ENCODE measurements at places on chromosomes 6 and 20.

GRCh38 chr20:53829724-53830521 lies 236.3 kb upstream of the ZNF217 start:
- no peak for DNase-seq

DNA sequence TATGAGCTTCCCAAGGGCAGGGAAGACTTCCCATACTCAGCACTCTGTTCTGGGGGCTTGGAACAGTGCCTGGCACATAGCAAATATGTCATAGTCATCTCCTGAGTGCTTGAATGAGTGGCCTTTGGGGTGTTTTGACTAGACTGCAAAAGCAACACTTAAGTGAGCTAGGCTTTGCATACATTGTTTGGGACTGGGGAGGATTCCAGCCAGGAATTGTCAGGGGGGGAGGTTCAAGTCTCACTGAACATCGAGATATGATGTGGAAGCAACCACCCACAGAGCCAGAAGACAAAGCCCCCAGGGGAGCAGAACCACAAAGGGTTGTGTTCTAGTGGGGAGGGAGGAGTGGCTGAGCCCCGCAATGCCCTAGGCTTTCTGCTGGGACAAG lies 98.4 kb downstream of the SYCP2 start:
- no peak for DNase-seq

DNA sequence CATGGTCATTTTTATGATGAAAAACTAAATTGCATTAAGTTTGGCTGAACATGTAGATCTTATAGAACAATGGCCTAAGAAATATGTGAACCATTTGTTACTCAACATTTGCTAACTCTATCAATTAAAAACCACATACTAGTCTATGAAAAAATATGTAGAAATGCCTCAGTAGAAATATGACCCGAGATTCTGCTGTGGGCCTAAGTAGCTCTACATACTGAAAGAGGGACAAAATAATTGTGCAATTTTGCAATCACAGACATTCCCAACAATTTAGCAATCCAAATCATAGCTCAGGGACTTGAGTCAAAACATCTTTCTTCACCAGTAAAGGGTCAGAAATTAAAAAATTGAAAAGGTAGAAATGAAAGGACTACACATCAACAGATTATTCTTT lies 619.0 kb downstream of the FRK start:
- DNase-seq: no peak

DNA sequence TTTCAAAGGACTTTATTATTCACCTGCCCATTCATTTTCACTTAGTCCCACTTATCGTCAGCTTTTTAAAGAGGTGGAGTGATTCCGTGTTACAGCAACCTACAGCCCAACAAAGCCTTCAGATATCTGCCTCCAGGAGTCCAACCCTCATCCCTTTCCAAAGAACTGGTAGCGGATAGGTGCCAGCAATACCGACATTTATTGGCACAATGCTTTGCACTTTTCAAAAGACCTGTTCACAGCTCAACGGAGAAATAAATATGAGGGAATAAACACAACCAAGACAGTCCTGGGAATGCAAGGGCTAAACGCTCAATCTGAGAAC lies 819 bp upstream of the MTRF1L start:
- no peak for DNase-seq

GRCh38 chr20:37452236-37452635 lies 68.8 kb upstream of the NNAT start:
- DNase-seq: no peak

GRCh38 chr6:136036601-136037000 lies 185.1 kb downstream of the PDE7B start:
- DNase-seq: no peak

DNA sequence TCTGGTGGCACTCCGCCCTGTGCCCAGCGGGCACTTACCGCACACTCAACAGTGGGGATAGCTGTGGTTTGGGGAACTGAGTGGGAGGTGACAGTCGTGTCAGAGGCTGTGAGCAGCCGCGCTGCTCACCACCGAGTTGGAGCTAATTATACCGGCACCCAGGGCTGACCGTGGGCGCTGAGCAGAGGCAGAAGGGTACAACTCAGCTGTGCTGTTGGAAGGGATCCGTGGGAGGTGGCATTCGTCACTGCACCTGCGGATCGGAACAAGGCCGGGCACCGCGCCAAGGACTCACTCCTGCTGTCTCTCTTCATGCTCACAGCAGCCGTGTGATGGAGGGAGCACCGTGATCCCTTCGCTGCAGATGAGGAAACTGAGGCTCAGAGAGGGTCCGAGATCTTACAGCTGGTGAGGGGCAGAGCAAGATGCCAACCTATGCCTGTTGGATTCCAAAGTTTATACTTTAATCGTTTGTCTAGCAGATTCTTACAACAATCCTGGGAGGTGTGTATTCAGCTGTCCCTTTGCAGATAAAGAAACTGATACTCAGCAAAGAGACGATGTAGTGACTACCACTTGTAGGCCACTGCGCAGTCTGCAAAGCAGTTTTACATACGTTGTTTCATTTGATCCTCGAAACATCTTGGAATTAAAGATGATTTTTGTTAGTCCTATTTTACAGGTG lies 713 bp upstream of the ELMO2 start:
- peak; percentile 56 for DNase-seq

DNA sequence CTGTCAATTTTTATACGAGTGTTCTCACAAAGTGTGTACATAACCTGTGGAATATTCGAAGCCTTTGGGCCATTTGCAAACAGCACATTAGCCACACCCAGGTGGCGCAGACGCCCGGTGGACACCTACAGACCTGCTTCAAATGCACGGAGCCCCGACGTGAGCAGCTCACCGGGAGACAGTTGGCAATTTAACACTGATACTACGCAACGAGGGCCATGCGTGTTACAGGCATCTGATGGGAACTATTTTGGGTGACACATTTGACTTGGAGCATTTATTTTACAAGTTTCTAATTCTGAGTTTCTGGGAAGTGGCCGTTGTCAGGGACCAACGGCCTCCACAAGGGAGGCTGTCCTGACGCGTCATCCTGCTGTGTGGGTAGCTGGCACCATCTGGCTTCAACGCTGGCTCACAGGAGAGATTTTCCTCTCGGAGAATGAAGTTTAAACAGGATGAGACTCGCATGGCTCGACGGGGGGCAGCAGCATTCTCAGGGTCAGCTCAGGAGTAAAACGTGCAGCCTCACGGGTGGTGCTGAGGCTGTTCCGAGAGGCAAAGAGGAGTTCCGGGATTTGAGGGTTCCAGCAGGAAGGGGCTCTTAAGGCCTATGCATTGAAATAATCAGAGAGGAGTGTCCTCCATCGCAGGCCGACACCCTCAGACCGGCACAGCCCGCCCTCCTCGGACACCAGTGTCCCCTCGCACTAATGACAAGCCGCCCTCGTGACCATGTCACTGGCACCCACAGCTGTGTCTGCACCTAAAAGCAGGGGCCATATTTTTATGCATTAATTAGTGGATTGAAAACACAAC lies 207.4 kb downstream of the DLL1 start:
- DNase-seq: no peak

- no peak for DNase-seq
Observed at GRCh38 chr20:41029150-41029901, 704 bp downstream of the TOP1 start.

DNA sequence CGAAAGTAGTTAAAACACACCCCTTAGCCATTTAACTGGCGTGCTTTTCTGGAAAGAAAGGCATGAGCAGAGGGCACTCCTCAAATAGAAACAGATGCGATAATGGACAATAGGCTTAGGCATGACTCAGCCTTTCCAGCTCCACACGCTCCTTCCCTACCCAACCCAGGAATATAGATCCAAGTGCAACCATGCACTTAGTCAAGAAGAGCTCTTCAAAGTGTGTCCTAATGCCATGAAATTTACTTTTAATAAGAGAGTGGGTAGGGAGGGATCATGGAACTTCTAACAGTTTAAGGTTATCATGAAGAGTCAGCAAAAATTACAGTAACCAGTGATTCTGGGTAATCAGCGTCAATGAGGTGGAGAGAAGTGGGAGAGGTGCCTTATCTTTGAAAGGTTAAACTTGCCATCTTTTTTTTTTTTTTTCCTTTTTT lies 2.4 kb upstream of the EFHC1 start:
- no peak for DNase-seq

GRCh38 chr20:52004018-52004417 lies 187.6 kb downstream of the ZFP64 start:
- DNase-seq: no peak

DNA sequence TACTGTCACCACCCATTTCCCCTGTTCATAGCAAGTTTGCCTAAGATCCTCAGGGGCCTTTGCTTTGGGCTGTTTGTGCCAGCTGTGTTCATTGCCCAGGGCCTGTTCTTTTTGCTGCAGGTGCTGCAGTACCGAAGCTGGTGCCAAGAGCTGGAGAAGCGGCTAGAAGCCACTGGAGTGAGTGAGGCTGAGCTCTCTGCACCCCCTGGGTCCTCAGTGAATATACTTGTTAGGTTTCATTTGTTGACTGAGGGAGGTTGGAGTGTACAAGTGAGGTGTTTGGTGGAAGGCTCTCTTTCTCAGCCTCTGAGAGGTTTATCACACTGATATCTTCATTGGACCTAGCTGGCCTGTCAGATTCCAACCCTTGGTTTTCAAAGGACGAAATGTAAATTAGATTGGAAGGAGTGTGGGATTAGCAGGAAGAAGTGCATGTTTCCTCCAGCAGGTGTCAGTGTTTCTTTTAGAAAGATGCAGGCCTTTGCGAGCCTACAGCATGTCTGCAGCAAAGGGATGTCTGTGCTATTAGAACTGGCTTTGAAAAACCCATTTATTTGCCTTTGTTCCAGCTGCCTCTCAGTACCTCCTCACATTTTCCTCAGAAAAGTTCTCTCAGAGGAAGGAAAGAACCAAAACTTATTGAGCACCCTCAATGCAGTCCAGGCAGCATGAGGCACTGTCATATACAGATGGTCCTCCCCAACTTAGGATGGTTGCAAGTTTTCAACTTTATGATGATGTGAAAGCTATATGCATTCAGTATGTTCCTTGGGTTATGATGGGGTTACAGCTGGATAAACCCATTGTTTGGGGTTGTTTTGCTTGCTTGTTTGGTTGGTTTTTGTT lies 8.3 kb downstream of the CEP250 start:
- peak; percentile 67 for DNase-seq

- no peak for DNase-seq
Observed at GRCh38 chr6:119348096-119348747, 1.3 kb downstream of the MAN1A1 start.

GRCh38 chr6:123383718-123384117 lies 253.0 kb downstream of the TRDN start:
- no peak for DNase-seq

GRCh38 chr6:90197854-90198496 lies 98.7 kb downstream of the BACH2 start:
- DNase-seq: no peak

- no peak for DNase-seq
Observed at GRCh38 chr6:37130704-37131103, 39.2 kb upstream of the PIM1 start.

- no peak for DNase-seq
Observed at GRCh38 chr20:47208534-47209174, 147.8 kb downstream of the ZMYND8 start.
